ENCODE measurements at places on chromosomes 6 and 20.
A peak's percentile ranks its signal among the peaks of the same experiment; 100 is the strongest.

GRCh38 chr20:44738813-44739477 is 6.7 kb upstream of the KCNK15 start:
- DNase-seq: peak; percentile 40

- no peak for DNase-seq
These were observed 16.3 kb downstream of the PTPN1 start for GRCh38 chr20:50526403-50526989.

GRCh38 chr20:22663528-22664025 is 79.2 kb upstream of the FOXA2 start:
- DNase-seq: no peak

GRCh38 chr20:18496042-18496441 is 983 bp downstream of the RBBP9 start:
- DNase-seq: no peak

DNA sequence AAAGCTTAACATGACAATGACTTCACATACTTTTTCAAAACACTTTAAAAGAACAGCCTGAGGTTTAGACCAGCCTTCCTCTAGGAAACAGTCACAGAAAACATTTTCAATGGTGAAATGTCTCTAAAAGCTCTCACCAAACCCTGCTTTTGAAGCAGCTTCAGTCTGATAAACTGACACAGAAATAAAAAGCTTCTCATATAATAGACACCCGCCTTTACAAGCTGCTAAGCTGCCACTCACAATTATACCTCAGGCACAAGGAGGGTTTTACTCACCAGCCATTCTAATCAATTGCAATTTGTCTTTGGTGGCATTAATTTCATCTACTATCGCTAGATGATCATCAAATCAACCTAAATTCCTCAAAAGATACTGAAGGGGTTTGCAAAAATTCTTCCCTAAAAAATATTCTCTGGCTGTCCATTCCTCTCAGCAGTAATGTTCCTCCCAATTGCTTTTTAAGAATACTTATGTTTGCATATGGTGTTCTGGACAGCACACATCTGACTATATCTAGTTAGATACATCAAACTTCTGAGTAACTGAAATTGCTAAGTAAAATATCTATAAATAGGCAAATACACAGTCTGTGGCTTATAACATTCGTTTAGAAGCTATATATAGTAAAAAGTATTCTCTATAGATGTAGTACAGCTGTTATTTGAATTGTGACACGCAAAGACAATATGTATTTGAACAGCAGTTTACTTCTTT is 29.4 kb downstream of the KIF13A start:
- DNase-seq: no peak

DNA sequence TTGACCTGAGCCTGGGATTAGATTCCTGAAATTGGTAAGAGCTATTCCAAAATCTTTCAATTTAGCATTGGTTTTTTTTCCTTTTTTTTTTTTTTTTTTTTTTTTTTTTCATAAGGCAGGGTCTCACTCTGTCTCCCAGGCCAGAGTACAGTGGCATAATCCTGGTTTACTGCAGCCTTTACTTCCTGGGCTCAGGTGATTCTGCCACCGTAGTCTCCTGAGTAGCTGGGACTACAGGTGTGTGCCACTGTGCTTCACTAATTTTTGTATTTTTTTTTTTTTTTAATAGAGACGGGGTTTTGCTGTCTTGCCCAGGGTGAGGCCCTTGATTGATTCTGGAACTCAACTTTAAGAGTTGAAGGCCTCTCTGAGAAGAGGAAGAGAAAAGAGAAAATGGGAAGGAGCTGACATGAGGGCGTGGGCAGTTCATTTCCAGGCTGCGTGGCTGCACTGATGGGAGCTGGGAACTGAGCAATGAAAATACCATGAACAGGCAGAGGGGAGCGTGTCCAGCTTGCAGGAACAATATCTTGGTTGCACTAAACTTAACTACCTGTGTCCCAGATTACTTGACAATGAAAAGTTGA is 24.6 kb downstream of the KDM1B start:
- DNase-seq: peak; percentile 17

GRCh38 chr20:17940224-17940971 is 28.2 kb downstream of the SNX5 start:
- no peak for DNase-seq

GRCh38 chr6:5044866-5045265 is 40.3 kb upstream of the PPP1R3G start:
- no peak for DNase-seq

- DNase-seq: no peak
These were observed 631.1 kb upstream of the POU3F2 start for GRCh38 chr6:98203170-98203806.

GRCh38 chr6:150907383-150907782 is 41.9 kb downstream of the MTHFD1L start:
- no peak for DNase-seq

DNA sequence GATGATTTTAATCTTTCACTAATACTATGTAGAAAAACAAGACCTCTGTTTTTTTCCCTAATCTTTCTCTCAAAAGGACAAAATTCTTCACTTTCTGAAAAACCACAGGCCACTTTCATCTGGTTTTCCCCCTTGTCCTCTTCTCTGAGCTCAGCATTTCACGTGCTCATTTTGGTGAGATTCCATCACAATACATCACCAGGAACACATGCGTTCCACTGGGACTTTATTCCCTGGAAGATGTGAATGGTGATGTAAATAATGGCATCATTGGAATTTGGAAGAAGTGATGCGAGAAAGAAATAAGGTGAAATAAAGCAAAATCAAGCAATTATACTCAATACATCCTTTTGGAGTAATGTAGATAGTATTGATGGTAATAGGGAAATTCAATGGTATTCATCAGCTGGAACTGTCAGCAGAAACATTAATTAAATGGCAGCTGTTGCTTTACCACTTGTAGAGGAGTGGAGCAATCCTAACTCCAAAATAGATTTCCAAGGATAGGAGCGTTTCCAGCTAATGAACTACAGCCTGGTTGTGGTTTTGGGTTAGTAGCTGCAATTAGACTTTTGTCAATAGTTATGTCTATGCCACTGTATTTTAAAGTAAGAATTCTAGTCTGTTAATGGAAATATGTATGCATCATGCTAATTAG is 11.5 kb downstream of the FILIP1 start:
- DNase-seq: no peak

DNA sequence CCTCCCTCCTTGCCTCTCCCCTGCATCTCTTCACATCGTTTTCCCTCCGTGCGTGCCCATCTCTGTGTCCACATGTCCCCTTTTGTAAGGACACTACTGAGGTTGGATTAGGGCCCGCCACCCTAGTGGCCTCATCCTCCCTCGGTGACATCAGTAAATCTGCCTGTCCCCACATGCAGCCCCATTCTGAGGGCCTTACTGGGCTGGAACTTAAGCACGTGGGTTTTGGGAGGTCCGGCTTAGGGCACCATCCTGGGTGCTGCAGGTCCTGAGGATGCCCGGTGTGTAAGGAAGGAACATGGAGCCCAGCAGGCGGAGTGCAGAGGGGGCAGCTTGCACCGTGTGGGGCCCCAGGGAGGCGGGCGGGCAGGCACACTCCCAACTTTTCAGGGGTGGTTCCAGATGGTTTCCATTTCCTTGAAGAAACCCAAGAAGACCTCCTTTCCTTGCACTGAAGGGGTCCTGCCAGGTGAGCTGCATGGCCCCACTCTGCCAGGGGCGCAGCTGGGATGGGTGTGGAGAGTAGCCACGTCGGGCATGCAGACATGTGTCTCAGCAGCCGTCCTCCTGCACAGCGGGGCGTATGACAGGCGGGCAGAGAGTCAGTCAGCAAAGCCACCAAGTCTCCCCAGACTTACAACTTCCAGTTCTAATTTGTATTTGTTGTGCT is 329.9 kb downstream of the QKI start:
- DNase-seq: no peak

DNA sequence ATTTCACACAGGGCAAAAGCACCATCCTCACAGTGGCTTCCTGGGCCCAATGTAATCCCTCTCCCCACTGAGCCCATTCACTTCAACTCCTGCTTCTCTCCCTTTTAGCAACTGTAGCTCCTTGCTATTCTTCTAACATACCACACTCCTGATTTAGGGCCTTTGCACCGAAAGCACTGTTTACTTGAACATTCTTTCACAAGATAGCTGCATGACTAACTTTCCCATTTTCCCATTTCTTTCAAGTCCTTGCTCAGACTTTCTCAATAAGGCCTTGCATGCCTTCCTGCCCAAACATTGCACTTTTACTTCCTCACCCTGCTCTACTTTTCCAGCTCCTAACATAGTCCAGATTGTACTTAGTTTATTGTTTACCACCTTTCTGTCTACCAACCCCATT is 73.0 kb downstream of the SHPRH start:
- no peak for DNase-seq

- DNase-seq: no peak
These were observed 2.8 kb upstream of the CTCFL start for GRCh38 chr20:57527728-57528127.

- no peak for DNase-seq
These were observed 122.3 kb downstream of the THBS2 start for GRCh38 chr6:169131390-169131789.

DNA sequence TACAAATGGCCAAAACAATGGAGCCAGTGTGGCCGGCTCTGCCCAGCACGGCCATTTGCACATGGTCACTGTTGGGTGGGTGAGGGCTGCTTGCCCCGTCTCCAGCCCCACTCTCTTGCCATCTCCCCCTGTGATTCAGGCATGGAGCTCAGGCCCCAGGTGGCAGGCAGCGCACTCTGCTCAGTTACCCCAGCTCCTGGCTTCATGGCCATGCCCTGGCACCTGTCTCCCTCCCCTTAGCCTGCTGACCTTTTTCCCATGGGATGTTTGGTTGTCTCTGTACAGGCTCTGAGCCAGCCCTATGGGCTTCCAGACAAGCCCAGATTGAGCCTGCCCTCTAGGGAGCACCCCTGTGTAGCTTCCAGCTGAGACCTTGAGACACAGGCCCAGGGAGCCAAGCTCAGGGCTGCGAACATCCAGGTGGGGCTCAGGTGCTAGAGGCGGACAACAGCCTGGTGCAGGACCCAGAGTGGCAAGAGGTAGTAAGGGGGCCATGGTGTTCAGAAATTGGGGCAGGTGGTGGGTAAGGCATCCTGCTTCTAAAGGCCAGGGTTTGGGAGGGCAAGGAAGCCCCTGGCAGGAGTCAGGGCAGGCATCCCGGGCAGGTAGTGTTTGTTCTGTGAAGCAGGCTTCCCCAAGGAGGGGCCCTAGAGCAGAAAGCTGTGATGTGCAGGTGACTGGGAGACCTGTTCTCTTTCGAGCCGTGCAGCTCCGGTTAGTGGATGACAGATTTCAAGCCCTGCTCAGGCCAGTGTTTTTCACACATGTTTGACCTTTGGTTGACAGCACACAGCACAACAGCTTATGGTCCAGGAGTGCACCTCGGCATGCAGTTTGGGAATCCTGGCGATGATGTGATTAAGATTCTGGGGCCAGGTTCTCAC is 17.7 kb downstream of the SYNJ2 start:
- no peak for DNase-seq

DNA sequence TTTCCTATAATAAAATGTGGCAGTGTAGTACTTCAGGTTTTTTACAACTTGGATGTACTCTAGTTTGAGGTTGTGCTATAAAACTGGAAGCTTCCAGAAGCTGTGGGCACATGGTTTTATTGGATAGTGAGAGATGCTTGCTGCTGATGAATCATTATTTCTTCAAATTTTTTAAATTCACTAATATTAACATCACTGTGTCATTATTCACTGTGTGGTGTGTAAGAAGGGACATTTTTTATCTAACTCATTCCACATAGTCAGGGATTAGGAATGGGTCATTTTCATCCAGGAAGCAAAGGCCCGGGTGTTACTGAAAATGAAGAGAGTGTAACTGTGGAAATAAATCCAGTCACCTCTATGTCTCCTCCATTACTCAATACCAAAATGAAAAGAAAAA is 421.0 kb downstream of the TENT5A start:
- no peak for DNase-seq

DNA sequence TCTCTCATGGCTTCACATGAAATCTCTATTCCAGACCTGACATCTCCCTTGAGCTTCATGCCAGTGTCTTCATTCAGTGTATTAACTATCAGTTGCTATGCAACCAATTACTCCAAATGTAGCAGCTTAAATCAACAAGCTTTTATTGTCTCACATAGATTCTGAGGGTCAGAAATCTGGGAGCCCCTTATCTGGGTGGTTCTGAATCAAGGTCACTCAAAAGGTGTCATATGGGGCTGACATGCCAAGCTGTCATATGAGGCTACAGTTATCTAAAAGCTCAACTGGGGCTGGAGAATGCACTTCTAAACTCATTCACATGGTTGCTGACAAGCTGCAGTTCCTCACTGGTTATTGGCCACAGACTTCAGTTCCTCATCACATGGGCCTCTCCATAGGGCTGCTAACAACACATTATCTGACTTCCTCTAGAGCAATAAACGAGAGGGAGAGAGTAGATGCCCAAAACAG is 7.3 kb upstream of the CGA start:
- DNase-seq: no peak

DNA sequence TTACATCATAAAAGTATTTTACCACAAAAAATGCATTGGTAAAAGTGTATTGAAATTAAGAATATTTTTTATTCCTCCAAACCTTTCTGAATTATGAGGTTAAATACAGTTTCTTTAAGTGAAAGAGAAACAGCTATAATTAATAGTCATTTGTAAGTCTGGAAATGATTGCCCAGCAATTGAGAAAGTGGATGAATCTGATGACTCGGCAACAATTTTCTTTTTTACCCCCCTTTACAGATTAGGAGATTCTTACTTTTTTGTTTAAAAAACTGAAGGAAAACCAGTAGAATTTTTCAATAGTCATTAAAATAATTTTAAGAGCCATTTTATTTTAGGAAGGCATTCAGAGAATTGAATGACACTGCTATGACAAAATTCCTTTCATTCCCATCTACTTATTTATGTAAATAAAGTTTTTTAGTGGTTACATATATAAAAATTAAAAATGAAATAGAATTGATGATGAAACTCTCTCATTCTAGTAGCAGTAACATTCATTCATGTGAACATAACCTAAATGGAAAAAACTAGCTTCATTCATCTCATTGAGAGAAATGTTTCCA is 169.6 kb upstream of the PRND start:
- no peak for DNase-seq

GRCh38 chr6:119176445-119176844 is 98.0 kb upstream of the FAM184A start:
- DNase-seq: no peak

DNA sequence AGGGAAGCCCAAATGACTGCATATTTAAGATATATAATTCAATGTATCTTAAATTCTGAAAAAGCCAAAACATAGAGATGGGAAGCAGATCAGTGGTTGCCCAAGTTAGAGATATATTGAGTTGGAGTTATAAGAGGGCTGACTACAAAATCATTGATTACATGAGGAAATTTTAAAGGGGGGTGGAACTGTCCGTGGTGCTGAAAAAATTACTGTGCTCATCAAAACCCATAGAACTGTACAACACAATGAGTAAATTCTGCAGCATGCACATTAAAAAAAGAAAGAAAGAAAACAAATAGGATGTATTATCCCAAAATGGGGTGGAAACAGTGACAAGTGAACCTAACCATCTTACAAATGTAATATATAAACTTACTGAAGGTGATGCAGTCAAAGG is 100.9 kb downstream of the FUT9 start:
- DNase-seq: no peak

GRCh38 chr6:16238963-16239797 is 793 bp downstream of the GMPR start:
- DNase-seq: peak; percentile 42

Data from CD4-positive, alpha-beta T cell treated with Interleukin-15 for 1 hour (primary cell).